ENCODE measurements at places on chromosomes 3 and 15. TPM values are rescaled to one million over a fixed set of nuclear protein-coding genes. Genes with fewer than 3 reads are reported as not detected.

The SEMA3F gene
- total RNA-seq, result 14.3 TPM

The ADAMTSL3 gene
- total RNA-seq, result 0.77 TPM

The CCR2 gene
- not detected for total RNA-seq

DNA sequence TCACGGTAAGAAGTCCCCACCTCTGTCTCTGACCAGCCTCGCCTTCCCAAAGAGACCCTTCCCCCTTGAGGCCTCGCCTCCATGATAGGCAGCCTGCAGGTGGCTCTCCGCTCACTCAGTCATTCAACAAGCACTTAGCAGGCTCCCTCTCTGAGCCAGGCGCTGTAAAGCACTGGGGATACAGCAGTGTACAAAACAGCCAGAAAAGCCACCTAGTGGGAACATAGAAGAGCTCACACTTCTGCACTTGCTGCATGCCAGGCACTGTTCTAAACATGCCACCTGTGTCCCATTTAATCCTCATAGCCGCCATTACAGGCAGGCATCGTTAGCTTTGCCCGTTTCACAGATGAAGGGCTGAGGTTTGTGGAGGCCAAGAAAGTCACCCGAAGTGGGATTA lies 56.0 kb downstream of the SEMA3G start:
- no peak for DNase-seq

DNA sequence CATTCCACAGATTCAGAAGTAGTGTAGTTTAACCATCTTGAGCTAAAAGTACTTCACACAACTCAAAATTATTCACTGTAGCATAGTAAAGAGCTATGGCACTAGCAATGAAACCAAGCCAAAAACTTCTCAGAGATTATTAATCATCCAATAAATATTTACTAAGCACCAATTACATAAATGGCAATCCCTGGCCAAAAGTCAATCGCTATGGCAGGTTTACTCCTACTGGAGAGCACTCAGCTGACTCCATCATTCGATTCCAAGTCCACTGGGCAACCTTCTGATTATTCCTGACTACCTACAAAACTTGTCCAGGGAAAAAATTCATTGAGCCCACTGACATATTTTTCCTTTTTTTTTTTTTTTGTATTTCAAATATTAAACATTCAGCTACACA lies 23.9 kb downstream of the ATP13A3 start:
- DNase-seq, result no peak
